Fibroblast of skin of right biceps (primary cell): ENCODE measurements at places on chromosomes 16 and 17.

DNA sequence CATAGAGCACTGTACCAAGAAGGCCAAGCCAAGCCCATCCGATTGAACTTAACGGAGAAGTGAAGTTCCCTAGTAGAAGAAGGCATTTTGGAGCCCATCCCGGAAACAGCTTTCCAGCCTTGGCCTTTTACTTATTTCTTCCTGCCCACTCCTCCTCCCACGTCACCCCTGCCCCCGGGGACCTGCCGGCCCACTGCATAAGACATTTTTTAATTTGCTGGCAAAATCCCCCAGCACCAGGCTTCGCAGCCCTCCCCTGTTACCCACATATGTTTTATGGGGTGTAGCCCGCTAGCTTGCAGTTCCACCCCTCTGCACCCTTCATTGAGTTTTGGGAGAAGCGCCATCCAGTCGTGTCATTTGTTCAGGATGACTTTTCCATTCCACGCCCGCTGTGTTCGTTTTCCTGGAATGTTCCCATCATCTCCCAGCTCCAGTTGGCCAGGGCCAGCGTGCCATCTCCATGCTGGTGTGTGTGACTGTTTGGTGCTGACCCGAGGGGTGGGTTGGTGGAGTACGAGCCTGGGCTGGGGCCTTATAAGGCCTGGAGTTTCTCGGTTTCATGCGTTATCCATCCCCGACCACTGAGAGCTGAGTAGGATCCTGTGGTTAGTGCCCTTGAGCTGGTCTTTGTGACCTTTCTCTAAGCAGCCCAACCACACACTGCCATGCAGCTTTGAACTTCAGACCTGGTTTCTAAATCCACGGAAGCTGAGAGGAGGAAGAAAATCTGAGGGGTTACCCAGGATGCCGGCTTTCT, 20.0 kb upstream of the TBX2 start:
- DNase-seq, result no peak

DNA sequence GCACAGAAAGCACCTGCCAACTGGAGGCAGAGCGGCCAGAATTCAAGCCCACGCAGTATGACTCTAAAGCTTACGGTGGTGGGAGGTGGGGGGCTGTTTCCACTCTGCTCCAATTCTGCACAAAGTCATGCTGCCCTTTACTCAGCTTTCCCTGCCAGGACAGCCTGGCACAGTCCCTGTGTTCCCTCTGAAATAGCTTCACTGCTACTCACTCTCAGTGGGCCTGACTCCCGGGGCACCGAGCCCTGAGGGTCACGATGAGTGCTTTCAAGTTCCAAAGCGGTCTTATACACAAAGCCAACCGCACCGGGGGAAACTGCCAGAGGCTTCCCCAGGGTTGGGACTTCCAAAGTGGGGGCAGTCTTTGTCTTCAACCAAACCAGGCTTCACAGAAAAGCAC, 306.1 kb upstream of the XYLT1 start:
- no peak for DNase-seq

DNA sequence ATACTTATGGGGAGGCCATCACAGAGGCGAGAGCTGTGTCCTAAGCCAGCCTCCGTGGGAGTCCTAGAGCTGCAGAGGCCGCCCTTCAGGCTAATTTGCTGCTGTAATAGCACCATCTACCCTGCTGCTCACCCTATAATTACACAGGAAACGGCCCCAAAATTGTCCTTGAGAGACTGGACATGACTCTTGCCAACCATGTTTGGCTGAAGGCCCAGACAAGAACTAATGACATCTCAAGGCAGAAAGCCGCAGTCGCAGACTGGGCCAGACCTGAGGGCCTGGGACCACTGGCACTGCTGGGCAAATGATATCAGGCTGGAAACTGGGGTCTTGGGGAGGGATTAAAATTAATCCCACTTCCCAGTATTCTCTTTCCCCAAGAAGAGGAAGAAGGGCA, 24.1 kb downstream of the PSMD7 start:
- no peak for DNase-seq

- no peak for DNase-seq
Measured at GRCh38 chr17:16975277-16975651, 3.3 kb upstream of the TNFRSF13B start.

DNA sequence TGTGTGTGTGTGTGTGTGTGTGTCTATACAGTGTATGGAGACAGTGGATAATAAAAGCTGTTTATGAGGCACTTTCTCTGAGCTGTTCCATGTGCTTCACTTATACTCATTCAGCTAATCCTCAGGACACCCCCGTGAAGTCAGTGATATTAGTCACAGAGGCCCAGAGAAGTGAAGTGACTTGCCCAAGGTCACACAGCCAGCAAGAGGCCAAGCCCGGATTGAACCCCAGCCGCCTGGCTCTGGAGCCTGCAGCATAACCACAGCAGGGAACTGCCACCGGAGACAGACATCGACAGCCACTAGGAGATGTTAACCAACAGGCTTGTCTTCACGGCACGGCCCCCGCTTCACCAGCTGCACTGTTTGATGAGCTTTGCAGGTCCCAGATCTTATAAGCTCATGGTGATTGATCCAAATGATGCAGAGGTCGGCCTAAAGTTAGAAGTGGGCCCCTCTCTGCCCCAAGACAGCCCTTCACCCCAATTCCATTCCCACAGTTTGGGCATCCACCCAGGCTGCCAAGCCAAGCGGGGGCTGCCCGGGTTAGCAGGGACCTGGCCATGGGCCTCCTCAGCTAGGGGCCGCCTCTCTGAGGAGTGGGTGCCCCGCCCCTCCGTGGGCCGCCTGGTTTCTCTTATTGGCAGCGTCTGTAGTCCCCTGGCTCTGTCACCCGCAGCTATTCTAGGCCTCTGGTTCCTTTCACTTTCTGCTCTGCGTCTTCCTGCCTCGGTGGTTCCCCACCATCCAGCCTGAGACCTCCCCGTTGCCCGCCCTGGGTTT, 30.9 kb downstream of the SOCS1 start:
- no peak for DNase-seq

GRCh38 chr16:63230421-63231040, 1194.3 kb upstream of the CDH8 start:
- DNase-seq, result no peak

GRCh38 chr17:67427424-67427823, 50.3 kb downstream of the PITPNC1 start:
- DNase-seq, result no peak

- DNase-seq, result no peak
Measured at GRCh38 chr17:17824783-17825614, 11.8 kb downstream of the SREBF1 start.

- DNase-seq, result no peak
Measured at GRCh38 chr16:67156143-67156844, 3.4 kb downstream of the TRADD start.

GRCh38 chr17:32901743-32902142, 24.8 kb upstream of the MYO1D start:
- DNase-seq, result no peak

GRCh38 chr17:49707608-49708514, at the start of gene SLC35B1:
Gene SLC35B1, minus strand, starts transcription at chr17:49707964. Its CDS starts 131 bp downstream, at chr17:49707833.
- DNase-seq, result peak; percentile 99

- DNase-seq, result peak; percentile 40
Measured at GRCh38 chr17:12231355-12231682, 210.6 kb downstream of the MAP2K4 start.

- DNase-seq, result no peak
Measured at GRCh38 chr17:6660805-6661463, 9.4 kb downstream of the C17orf100 start.

DNA sequence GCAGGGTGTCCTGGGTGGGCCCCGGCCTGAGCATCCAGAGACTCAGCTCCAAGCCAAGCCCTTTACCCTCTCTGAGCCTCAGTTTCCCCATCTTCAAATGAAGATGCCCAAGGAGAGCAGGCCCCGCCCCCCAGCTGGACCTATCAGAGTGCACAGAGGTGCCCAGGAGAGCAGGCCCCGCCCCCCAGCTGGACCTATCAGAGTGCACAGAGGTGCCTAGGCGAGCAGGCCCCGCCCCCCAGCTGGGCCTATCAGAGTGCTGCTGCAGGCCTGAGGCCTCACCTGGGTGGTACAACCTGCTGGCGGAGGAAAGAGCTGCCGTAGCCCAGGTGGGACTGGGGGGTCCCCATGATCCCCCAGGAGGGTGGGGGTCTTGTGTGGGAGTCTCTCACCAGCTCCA, 3.4 kb upstream of the SSTR5 start:
- no peak for DNase-seq

DNA sequence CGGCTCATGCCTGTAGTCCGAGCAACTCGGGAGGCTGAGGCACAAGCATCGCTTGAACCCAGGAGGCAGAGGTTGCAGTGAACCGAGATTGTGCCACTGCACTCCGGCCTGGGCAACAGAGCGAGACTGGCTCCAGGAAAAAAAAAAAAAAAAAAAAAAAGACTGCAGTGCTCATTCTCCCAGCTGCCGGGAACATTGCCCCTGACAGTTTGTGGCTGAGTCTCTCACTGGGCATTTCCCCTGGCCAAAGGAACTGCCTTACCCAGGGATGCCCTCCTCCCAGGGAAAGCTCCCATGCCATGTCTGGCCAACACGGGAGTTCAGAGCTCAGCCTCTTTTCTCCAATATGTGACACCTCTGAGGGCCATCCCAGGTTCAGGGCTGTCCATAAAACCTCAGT, 21.3 kb upstream of the USP10 start:
- DNase-seq, result no peak

DNA sequence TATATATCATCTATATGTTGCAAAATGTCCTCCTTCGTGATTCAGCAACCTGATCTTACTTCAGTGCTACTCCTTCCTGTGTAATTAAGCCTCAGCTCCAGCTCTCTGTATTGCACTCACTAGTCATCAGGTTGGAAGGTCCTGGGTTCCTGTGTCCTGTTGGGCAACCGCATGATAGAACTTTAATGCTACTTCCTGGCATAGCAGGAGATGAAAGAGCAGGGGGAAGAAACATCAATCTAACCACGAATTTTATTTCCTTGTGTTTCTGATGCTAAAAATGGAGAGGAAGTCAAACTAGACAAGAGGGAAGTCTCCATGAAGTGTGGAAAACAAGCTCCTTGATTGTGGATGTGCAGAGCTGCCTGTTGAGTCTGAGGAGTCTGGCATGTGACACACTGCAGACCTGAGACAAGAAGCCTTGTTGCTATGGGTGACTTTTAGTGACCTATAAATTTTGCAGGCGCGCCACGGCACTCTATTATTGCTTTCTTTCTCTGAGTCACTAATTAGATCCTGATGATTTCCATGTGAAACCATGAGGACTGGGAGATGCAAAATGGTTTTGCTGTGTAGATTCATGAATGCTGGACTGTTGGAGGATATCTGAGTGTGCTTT, 25.6 kb downstream of the IGSF6 start:
- peak; percentile 95 for DNase-seq

DNA sequence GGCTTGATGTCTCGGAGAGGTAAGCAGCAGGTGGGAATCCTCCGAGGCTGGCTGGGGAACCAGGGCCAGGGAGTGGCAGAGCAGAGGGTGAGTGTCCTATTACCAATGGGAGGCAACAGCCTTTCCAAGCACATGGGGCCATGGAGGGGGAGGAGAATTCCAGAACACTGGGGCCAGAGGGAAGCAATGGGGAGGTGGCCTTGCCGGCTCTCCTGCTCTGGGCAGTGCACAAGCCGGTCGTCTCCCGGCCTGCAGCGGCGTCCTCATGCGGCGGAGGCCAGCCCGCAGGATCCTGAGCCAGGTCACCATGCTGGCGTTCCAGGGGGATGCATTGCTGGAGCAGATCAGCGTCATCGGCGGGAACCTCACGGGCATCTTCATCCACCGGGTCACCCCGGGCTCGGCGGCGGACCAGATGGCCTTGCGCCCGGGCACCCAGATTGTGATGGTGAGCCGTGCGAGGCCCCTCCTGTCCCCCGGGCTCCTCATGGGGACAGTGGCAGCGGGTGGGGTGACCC, 21.9 kb downstream of the SGSH start:
- DNase-seq, result no peak

DNA sequence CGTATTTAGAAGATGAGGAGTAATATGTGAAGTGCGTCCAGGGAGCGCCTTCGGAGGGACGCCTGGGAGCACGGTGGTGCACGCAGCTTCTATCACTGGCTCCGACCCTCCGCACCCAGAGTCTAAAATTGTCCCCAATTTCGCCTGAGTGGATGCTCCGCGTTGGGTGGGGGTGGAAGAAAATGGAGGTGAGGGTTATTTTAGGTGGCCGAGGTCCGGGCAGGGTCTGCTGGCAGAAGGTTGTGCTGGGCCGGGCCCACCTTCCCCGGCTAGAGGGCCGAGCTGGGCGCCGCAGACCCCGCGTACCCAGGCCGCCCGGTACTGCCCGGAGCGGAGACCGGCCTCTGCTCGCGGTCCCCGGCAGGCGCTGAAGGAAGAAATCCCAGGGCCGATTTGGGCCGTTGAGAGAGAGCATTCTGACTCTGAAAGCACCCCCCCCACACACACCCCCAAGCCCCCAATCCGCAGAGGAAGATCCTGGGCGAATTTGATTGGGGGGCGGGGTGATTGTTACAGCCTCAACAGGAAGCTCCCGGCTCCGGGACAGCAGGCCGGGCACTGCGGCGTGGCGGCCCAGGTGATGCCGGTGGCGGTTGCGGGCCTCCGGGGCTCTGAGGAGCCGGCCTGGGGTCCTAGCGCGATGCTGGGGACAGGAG, 3.0 kb downstream of the BAHCC1 start:
- DNase-seq, result peak; percentile 81

- DNase-seq, result no peak
Measured at GRCh38 chr17:45403906-45404490, 28.7 kb downstream of the ARHGAP27 start.

DNA sequence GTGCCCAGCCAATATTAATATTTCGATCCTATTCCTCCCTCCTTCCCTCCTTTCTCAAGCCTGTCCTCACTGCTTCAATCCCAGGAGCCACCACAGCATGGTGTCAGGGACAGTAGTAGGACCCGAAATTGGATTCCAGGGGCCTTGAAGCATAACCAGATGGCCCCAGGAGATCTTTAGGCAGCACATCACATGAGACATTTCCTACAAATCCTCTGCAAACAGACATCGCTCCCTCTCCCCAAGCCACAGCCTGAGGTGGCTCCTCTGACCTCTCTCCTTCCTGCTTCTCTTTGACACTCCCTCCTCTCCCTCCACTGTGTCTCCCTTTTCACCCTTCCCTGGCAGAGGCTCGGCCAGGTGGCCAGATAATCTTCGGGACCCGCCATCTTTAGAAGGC, 76.6 kb downstream of the BMERB1 start:
- no peak for DNase-seq

- peak; percentile 90 for DNase-seq
Measured at GRCh38 chr16:81997738-81998137, 13.5 kb downstream of the SDR42E1 start.

GRCh38 chr16:66610111-66610820, 5.8 kb downstream of the CMTM3 start:
- no peak for DNase-seq

DNA sequence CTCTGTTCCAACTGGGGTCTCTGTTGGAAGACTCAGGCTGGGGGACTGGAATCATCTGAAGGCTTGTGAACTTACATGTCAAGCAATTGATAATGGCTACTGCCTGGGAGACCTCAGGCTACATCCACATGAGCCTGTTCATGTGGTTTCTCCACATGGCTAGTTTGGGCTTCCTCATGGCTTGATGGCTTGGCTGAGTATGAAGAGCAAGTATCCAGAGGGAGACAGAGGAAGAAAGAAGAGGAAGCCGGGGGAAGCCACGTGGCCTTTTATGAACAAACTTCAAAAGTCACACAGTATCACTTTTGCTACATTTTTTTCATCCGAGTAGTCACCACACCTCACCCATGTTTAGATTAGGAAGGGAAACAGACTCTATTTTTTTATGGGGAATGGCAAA, 158.9 kb downstream of the TRIM37 start:
- DNase-seq, result no peak

GRCh38 chr16:62041401-62041800, 5.2 kb upstream of the CDH8 start:
- DNase-seq, result peak; percentile 55

- no peak for DNase-seq
Measured at GRCh38 chr17:17809531-17810083, 27.2 kb downstream of the SREBF1 start.

- peak; percentile 95 for DNase-seq
Measured at GRCh38 chr16:85350973-85351372, 238.7 kb upstream of the CIBAR2 start.
